Activated naive CD4-positive, alpha-beta T cell treated with anti-CD3 and anti-CD28 coated beads, Interleukin-2, amount 50 U/mL, for 16 hours (primary cell): ENCODE measurements at places on chromosomes 6 and 20.

DNA sequence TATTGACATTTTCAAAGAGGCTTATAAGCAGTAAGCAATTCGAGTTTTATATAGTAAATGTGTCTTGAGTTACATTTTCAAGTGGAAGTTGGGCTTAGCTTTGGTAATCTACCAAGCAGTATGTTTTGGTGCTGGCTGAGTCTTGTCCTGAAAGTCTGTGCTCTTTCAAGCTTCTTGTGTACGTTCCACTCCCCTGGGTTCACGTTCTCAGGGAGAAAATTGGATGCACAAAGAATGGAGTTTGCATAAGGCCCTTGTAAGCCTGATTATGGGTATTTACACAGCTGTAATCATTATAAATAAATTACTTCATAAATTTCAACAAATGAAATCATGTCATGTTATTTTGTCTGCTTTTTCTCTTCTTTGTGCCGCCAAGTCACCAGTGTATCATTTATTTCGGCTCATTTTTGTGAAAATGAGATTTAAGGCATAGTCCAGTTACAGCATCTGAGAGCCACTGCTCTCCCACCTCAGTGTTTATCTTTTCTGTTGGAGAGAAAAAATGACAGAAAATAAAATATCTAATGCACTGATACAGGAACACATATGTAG, 262.5 kb downstream of the BTBD3 start:
- DNase-seq, result no peak

- no peak for DNase-seq
Measured at GRCh38 chr6:20096536-20096935, 115.7 kb downstream of the MBOAT1 start.

DNA sequence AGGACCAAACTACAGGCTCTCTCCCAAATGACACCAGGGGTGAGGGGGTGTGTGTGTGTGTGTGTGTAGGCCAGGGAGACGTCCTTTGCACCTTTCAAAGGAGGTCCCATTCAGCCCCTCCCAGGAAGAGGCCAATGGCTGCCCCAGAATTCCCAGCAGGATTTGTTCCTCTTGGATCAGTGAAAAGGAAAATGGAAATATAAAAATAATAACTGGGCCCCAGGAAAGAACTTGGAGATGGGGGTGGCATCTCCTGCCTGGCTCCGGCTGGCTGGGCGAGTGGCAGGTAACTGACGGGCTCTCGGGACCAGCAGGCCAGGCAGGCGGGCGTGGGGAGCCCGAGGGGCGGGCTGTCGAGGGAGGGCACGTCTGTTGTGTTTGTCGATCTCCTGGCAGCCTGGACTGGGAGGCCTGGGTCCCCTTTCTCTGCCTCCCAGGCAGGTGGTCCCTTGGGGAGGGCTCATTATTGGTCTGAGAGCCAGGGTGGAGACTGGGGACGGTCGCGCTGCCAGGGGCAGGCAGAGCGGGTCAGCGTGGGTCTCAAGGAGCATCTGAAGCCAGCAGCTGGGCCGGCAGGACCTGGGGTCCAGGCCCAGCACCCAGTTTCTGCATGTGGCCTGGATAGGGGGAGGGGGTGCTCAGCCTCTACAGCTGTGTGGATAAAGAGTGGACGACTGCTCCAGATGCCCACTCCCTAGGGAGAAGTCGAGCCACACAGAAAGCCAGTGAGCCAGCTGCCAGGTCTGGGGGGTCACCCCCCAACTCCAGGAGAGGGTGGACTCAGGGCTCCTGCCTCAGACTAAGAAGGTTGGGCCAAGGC, 3.1 kb downstream of the NOL4L start:
- DNase-seq, result no peak

GRCh38 chr20:51064137-51064536, 41.2 kb upstream of the KCNG1 start:
- no peak for DNase-seq

GRCh38 chr20:38260378-38261053, at the start of gene KIAA1755:
KIAA1755 (minus strand) TSS chr20:38260735; CDS start chr20:38260500, 235 bp downstream.
- no peak for DNase-seq
